ENCODE measurements at places on chromosomes 5 and 9. TPM values are rescaled to one million over a fixed set of nuclear protein-coding genes. Genes with fewer than 3 reads are reported as not detected.
A peak's percentile ranks its signal among the peaks of the same experiment; 100 is the strongest.

- DNase-seq: no peak
Observed at GRCh38 chr5:76691467-76692273, 24.3 kb upstream of the F2R start.

DNA sequence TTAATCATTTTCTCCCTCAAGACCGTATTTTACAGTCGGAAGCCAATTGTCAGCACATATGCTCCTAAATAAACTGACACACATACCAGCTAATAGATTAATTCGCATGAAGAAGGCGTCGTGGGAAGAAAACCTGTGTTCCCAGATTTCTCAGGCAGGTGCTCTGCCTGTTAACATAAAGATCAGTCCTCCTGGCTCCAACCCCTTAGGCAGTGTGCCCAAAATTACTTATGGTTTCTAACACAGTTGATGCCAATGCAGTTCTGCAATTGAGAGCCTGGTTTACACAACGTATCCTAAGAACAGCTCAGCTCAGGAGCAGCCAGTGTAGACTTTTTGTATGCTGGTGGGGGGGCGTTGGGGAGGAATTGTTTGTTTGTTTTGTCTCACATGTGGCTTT is 208.3 kb downstream of the ENC1 start:
- no peak for DNase-seq

- DNase-seq: no peak
Observed at GRCh38 chr5:139461698-139462097, 845 bp downstream of the ECSCR start.

DNA sequence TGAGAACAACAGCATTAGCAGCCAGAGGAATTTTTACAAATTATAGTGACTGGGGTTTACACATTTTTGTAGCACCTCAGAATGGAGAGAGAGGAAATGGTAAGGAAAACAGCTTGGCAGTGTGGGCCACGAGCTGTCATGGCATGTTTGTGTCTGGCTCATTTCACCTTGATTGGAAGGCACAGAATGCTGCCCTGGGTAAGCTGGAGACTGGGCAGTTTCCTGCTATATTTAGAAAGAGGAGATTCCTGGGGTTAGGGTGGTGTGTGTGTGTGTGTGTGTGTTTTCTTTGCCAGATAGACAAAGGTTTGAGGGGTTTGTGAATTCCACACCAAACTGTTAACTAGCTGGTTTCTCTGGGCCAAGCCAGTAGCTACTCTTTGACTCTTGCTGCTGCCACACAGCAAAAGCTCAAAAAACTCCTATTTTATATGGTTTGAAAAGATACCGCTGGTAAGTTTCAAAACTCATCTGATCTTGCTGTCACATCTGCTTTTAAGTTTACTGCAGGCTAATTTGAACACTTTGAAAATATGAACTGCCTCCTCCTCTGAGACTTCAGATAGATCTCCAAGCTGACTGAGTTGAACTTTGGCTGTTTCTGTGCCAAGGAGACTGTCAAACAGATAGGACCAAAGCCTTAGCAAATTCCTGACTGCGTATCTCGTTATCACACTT is 9.1 kb downstream of the ARHGAP26 start:
- DNase-seq: peak; percentile 56

DNA sequence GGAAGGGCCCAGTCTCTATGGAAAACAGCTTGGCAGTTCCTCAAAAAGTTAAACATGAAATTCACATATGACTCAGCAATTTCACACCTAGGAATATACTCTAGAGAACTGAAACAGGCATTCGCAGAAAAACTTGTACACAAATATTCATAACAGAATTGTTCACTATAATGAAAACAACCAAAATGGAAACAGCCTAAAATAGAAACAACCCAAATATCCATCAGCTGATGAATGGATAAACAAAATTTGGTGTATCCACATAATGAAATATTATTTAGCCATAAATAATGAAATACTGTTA is 4.8 kb upstream of the GPR150 start:
- no peak for DNase-seq

- no peak for DNase-seq
Observed at GRCh38 chr9:128575916-128576315, 23.5 kb downstream of the SPTAN1 start.

GRCh38 chr5:112923148-112923917 is 1.3 kb upstream of the REEP5 start:
- DNase-seq: peak; percentile 21

The ECSCR gene
- total RNA-seq: 8.7 TPM

The KLF9 gene
- 1.3 TPM for total RNA-seq

The PCDHGA5 gene
- 0.19 TPM for total RNA-seq

The SEMA6A gene
- total RNA-seq: 6.2 TPM

The WDR38 gene
- 0.14 TPM for total RNA-seq
